ENCODE measurements at places on chromosomes 6 and 20.

- DNase-seq, result no peak
These were observed 170.3 kb upstream of the FLRT3 start for GRCh38 chr20:14507711-14508110.

DNA sequence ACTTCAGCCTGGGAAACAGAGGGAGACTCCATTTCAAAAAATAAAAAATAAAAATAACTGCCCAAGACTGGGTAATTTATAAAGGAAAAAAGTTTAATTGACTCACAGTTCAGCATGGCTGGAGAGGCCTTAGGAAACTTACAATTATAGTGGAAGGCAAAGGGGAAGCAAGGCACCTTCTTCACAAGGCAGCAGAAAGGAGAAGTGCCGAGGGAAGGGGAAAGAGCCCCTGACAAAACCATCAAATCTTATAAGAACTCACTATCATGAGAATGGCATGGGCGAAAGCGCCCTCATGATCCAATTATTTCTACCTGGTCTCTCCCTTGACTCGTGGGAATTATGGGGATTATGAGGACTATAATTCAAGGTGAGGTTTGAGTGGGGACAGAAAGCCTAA, 95.5 kb upstream of the LGSN start:
- no peak for DNase-seq

- no peak for DNase-seq
These were observed 90.9 kb downstream of the BMP7 start for GRCh38 chr20:57175397-57176010.

DNA sequence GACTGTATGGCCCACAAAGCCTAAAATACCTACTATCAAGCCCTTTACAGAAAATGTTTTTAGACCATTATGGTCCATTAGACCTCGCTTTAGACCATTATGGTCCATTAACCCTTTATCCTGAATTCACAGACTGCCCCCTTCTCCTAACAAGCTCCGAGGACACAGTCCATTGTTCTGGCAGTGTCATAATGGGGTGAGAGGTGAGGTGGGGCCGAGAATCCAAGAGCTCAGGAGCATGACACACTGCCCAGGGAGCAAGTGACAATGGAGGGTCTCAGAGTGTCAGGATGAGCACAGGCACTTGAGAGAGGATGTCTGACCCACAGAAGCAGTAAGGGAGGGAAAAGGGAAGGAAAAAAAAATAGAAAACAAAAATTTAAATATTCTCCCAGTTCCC, 212.4 kb upstream of the NT5E start:
- DNase-seq, result no peak

- peak; percentile 99 for DNase-seq
These were observed 59.9 kb upstream of the MAP7 start for GRCh38 chr6:136609873-136610706.

DNA sequence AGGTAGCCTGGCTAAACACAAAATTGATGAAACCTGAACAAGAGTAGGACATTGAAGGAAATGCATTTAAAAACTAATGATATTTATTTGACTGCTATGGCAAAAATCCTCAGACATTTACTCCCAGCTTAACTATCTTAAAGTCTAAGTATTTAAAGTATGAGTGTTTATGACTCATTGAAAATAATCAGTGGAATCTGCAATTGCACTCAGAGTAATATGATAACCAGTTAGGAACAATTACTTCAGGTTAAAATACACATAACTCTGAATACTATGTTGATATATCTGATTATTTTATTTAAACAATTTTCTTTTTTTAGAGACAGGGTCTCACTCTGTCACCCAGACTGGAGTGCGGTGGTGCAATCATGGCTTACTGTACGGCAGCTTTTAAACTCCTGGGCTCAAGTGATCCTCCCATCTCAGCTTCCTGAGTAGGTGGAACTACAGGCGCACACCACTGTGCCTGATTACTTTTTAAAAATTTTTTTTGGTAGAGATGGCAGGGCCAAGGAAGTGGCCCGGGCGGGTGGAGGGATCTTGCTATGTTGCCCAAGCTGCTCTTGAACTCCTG, 43.9 kb downstream of the FILIP1 start:
- DNase-seq, result peak; percentile 79

- DNase-seq, result peak; percentile 45
These were observed 159.4 kb upstream of the SULF2 start for GRCh38 chr20:47944682-47945081.

GRCh38 chr6:148965287-148965686, 218.5 kb downstream of the UST start:
- no peak for DNase-seq

DNA sequence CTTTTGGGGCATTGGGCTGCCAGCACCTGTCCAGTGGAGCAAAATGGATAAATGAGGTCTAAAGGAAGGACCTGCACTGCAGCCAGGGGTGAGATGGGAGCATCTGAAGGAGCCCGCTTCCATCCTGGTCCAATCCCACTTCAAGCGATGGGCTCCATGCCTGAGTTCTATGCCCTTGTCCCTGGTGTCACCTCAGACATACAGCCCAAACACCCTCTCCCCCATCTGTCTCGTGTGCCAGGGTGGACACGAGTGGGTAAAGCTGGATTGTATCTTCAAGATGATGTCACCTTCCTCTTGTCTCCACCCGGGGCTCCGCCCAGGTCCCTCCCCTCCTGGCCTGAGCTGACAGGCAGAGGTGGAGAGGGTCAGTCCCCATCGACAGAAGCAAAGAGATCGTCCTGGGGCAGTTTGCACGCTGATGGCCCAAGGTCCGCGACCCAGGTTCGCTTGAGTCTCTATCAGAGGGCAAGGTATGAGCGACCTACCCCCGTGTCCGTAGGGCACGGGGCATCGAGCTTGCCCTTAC, 544 bp downstream of the SMIM29 start:
- DNase-seq, result no peak

GRCh38 chr6:20918868-20919267, 384.6 kb downstream of the CDKAL1 start:
- no peak for DNase-seq

- DNase-seq, result peak; percentile 17
These were observed 11.1 kb upstream of the SLC4A11 start for GRCh38 chr20:3250091-3250504.

DNA sequence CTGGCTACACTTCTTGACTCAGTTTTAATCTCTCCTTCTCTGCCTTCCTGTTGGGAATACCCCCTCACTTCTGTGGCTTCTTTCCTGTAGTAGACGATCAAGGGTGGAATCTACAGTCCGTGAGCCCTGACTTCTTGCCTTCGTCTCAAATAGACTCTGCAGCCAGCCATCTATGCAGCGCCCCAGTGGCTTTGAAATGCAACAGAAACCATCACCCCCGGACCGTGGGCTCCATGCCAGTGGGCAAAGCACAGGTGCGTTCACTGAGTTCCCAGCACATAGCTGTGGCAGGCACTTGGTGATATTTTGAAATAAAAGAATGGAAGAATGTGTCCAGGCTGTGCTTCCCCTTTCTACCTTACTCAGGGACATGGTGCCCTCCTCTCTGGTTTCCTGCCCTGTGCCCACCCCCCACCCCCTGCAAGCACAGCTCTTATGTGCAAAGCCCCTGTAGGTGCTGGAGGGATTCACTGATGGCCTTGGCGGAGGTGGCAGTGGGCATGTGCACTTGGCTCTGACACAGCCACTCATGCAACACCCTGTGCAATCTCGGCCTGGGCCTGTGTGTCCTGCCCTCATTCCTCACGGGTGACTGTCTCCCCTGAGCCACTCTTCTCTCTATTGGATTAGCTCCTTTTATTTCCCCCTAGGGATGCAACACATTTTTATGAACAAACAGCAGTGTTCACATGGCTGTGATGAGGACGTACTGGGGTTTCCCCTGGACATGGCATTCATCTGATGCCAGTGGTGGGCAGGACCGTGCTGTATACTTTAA, 5.5 kb upstream of the CDSN start:
- DNase-seq, result peak; percentile 76

GRCh38 chr6:135380793-135381192, 116.7 kb downstream of the AHI1 start:
- DNase-seq, result no peak

DNA sequence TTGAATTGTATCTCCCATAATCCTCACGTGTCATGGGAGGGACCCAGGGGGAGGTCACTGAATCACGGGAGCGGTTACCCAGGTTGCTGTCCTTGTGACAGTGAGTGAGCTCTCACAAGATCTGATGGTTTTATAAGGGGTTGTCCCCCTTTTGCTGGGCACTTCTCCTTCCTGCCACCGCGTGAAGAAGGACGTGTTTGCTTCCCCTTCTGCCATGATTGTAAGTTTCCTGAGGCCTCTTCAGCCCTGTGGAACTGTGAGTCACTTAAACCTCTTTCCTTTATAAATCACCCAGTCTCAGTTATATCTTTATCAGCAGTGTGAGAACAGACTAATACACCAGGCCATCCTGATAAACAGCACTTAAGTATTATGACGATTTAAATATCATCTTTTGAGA, 9.0 kb upstream of the MRGBP start:
- no peak for DNase-seq

GRCh38 chr6:10426781-10427279, 12.0 kb upstream of the TFAP2A start:
- no peak for DNase-seq

DNA sequence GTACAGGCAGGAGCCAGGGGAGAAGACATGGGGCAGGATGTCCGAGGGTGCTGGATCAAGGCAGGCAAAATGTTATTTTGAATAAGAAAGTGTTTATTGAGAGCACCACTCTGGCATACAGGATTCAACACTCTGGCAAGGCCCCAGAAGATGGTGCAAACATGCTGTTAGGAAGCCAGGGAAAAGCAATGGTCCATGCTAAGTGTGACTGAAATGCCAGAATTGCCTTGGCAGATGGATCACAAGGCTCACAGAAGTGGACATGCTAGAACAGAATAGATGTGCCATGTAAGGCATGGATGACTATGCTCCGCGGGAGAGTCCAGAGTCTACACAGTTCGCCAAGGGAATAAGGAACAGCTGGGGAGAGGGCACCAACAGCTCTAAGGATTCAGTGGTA, 54.6 kb downstream of the QRSL1 start:
- DNase-seq, result no peak

All from fibroblast of skin of right biceps (primary cell).